ENCODE measurements at places on chromosomes 3 and 15.

DNA sequence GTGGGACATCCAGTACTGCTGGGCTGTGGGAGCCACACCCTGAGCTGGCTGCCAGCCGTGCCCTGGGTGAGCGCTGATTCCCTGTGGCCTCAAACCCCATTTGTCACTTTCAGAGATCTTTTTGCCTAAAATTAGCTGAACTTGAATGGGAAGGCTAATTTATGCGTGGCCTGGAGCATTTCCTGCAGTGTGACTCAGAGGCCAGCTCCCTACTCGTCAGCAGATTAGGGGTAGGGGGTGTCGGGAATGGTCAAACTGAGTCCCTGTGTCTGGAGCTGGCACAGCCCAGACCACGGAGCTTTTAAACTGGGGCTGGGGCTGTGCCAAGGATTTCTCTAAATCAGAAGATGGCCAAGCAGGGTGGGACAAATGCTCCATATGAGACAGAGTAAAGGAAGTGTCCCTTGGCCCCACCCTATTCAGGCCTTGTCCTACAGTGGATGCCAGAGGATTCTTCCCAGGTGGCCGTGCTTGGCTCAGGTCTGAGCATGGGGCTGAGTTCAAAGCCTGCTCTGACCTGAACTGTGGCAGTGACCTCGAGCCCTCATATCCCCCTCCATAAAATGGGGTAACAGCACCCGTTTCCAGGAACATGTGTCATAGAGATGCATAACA, 59.7 kb downstream of the ATP2B2 start:
- DNase-seq, result peak; percentile 33

DNA sequence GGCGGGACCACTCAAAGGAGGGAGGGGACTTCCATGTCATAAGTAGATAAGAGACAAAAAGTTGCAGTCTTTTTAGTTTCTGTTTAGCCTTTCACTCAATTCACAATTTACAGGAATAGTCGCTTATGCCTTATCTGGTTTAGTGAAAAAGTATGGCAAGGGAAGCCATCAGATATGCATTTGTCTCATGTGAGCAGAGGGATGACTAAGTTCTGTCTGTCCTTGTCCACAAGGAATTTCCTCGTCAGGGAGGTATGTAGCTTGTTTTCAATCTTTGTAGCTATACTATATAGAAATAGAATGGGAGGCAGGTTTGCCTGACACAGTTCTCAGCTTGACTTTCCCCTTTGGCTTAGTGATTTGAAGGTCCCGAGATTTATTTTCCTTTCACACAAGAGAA, 882.8 kb downstream of the NAALADL2 start:
- no peak for DNase-seq

- DNase-seq, result no peak
Measured at GRCh38 chr15:79682285-79682684, 214.5 kb downstream of the MTHFS start.

- DNase-seq, result no peak
Measured at GRCh38 chr15:30999729-31000128, 8.3 kb upstream of the MTMR10 start.

- no peak for DNase-seq
Measured at GRCh38 chr15:30904812-30905211, 1.1 kb downstream of the FAN1 start.

DNA sequence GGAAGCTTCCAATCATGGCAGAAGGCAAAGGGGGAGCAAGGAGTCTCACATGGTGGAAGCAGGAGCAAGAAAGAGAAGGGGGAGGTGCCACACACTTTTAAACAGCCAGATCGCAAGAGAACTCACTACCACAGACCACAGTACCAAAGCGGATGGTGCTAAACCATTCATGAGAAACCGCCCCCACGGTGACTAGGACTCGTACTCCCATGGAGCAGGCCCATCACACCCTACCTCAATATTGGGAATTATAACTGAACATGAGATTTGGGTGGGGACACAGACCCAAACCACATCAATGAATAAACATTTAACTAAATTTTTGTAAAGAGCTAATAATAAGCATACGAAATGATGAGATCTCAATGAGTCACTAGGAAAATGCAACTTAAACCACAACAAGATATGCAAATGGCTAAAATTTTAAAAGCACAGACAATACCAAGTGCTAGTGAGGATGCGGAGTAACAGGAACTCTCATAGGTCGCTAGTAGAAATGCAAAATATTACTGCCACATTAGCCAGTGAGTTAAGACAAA, 10.0 kb downstream of the MRPS25 start:
- no peak for DNase-seq

GRCh38 chr3:192277477-192277876, 449.9 kb downstream of the FGF12 start:
- no peak for DNase-seq

DNA sequence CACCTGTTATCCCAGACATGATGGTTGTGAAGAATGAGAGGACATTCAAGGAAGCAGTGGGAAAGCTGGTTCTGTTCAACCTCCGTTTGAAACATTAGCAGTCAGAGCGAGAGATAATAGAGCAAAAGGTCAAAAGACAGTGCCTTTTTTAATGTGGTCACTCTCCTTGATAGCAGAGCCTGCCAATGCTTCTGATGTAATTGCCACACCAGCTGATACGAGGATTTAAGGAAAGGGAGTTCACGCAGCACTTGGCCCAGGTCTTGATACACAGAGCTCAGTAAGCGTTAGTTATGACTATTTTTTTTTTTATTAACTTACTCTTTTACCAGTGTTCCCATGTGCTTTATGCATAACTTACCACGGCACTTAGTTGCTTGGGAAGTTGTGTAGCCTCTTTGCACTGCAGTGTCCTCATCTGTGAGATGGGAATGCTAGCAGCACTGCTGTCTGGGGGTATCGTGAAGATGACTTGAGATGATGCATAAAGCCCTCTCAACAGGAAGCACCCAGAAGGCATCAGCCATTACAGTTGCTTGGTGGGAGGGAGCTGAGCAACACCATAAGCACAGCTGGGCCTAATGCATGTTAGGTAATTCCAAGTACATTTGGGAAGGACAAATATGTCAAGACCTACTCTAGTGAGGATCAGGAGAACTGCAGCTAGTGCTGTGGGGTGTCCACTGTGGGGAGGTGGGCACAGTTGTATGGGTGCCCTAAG, 123.3 kb upstream of the RASGRP1 start:
- DNase-seq, result peak; percentile 14

- DNase-seq, result no peak
Measured at GRCh38 chr15:29792426-29793159, 29.7 kb downstream of the TJP1 start.

- DNase-seq, result no peak
Measured at GRCh38 chr3:22980346-22980745, 222.8 kb upstream of the UBE2E2 start.

DNA sequence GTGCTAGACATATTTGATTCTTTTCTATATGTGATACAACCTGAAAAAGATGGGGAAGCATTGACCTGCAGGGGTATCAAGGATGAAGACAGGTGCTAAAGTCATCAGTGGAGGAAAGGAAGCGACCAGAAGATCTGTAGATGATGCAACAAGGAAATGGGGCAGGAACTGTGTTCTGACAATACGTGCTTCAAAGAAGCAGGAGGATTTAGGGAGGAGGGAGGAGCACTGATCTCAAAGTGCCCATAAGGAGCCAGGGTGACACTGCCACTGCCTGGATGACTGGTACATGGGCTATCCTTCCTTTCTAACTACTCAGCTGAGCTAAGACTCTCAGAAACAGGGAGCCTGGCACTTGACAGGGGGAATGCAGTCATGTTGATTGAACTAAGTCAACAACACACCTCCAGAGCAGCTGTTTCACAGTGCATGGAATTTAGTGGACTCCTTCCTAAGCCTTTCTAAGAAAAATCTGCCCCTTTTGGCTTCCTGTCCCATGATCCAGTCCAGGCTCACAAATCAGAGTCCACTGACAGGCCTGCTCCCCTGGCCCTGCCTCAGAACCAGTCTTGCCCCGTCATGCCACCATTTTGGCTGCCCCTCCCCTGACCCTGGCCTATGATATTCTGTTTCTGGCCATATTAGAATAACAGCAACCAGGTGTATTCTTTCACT, 12.0 kb downstream of the LYSMD4 start:
- DNase-seq, result no peak

DNA sequence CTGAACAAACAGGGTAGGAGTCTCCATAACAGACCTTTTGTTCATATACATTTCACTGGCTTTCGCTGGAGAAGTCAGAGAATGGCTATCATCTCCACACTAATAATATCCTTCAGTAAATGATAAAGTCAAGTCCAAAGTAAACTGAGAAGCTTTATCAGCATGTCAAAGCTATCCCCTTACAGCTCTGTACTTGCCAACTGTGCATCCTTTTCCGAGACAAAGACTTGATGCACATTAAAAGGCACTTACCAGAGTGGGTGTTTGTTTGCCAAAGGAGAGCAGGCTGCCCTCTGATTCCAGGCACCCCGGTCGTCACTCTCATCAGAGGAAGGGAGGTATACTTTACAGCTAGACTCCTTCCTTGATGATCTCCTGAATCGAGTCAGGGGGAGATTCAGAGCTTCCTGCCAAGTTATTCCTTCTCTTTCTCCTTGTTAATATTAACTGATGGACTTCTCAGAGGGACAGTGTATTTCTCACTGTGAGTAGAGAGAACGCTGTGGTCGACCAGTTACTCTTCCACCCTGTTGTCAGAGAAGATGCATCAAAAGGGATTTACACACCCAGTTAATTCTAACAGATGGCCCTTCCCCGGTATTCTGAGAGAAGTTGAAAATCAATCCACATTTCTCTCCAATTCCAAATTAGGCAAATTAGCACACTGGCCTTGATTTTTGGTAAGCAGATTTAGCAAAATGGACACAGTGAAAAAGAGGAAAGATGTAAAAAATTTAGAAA, 504.7 kb upstream of the NR2F2 start:
- DNase-seq, result no peak

DNA sequence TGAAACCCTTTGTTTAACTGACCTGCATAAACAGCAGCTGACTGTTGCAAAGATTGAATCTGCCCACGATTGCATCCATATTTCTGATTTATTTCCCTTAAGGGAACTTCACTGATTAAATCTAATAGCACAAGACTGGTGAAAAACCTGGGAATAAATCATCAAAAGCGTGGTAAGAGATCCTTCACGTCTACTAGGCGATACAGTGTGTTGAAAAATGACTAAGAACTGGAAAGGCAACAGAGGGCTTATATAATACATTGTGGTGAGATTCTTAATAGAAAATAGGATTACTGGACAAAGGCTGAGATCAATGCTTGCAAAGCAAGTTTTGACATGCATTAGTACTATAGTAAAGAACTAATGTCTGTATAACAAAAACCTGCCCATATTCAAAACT, 49.0 kb downstream of the POLQ start:
- no peak for DNase-seq

- DNase-seq, result no peak
Measured at GRCh38 chr3:106097817-106098435, 229.1 kb upstream of the CBLB start.

DNA sequence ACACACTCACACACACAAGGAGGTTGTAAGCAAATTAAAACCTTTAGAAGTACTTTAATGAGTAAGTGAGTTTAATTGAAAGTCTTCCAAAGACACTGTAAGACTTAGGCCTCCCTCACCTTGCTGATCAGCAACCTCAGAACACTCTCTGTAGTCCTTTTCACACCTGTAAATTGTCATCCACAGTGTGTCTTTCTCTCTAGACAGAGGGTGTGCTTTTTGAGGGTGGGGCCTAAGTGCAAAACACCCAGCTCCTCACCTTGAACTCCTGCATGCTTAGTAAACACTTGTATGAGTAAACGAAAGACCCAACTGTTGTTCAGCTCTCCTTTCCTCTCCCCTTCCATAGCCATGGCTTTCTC, 183.2 kb upstream of the IL12A start:
- no peak for DNase-seq

DNA sequence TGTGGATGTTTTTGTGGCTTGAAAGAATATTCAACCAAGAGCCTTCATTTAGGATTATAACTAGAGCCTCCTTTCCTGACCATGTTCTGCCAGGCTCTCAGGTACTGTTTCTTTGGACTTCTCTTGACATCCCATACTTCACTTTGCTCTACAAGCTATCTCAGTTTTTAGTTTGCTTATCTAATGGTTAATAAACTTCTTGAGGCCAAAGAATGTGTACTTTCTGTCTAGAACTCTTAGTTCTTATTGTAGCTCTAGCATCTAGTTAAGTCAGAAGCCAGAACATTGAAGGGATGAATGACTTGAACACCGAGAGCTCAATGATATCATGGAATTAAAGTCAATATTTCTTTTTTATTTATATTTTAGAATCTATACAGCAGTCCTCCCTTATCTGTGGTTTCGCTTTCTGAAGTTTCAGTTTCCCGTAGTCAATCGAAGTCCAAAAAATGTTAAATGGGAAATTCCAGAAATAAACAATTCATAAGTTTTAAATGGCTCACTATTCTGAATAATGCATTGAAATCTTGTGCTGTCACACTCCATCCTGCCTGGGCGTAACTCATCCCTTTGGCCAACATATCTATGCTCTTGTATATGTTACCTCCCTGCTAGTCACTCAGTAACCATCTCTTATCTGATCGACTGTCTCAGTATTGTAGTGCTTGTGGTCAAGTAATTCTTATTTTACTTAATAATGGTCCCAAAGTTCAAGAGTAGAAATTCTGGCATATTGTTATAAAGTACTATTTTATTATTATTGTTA, 368.6 kb upstream of the RBMS3 start:
- no peak for DNase-seq

- DNase-seq, result no peak
Measured at GRCh38 chr15:76979331-76979925, 15.5 kb upstream of the PSTPIP1 start.

DNA sequence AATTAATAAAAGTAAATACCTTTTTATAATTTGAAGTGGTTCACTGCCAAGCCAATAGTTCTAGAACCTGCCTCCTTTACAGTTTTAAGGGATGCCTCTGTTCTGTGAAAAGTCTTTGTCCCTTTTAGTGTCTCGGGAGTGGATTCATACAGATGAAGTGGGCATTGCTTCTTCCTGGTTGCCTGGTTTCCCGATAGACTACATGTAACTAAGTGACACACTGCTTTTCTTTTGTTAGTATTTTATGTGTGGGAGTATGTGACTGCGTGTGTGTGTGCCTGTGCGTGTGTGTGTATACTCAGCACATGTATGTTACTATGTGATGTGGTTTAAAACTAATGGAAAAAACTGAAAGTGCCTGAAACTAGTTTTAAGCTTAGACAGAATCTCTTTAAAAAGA, 21.1 kb downstream of the PSMD6 start:
- no peak for DNase-seq

DNA sequence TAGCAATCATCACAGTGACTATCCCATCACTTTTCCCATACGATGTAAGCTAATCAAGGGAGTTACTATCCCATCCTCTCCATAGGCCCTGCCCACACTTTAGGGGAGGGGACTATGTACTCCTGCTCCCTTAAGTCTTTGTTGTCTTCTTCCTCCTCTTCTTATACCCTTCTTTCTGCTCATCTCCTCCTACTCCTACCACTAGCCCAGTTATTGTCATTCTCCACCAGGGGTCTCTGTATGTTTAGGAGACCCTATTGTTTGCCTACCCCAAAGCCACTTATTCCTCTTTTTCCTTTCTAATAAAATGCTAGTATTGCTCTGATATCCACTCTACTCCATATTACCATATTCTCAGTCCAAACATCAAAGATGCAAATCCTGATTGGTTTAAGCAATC, 27.8 kb downstream of the STAC start:
- no peak for DNase-seq

DNA sequence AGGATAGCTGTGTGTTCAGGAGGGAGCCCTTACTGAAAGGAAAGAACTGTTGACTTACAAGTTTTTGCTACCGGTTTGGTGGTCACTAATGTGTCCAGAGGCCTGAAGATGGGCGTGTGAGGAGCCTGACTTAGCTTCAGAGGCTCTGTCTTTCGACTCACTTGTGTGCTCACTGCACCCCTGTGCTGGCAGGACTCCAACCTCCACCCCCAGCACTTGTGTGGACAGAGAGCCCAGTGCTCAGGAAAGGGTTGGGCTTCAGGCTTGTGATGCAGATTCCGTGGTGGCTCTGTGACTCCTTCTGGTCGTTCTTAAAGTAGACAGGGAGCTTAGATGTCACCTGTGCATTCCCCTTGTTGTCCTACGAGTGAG, 100.9 kb downstream of the PGPEP1L start:
- no peak for DNase-seq
